ENCODE measurements at places on chromosomes 3 and 15.

DNA sequence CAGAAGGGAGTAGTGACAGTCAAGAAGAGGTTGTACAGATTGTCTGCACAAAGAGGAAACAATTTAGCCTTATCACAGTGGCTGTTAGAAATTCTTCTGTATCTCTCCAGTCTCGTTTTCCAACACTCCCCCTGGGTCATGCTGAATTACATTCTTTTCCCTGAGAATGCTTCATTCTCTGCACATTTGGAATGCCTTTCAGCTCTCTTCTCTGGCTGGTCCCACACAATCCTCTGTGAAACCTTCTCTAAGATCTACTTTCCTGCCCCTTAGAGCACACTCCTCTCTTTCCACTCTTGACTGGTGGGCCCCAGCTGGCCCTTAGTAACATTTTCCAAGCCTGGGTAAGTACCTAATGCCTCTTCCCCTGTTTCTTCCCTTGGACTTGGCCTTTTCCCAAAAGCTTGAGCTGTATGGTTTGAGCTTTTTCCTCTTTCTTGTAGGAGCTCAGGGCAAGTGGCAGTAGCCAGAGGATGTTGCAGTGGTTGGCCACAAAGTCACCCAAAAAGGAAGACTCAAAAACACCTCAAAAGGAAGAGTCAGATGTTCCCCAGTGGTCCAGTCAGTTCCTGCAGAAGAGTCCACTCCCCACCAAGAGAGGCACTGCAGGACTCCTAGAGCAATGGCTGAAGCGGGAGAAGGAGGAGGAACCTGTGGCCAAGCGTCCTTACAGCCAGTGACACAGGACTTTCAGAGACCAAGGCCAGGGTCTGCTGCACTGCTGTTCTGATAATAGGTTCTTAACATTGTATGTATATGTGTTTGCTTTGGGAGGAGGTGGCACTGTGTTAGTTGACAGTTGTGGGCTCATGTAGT, 25.7 kb downstream of the HMCES start:
- no peak for DNase-seq

- DNase-seq = no peak
Measured at GRCh38 chr3:62501289-62501668, 127.9 kb upstream of the FEZF2 start.

GRCh38 chr3:184016169-184016570, 1.5 kb downstream of the ABCC5 start:
- no peak for DNase-seq

DNA sequence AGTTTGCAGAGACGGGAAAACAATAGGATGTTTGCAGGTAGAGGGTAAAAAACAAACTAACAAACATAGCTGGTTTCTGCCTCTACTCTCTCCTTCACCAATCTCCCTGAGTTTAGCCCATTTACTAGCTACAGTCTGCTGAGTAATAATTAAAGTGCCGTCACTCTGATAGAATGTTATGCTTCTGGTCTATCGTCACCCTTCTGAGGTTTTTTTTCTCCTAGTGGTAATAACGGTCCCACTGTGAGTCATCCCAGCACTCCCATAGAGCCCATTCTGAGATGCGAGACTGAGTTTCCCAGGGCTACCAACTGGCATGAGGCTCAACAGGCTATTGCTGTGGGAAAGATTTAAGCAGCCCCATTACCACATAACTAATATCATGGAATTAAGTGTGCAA, 56.4 kb downstream of the PLAAT1 start:
- DNase-seq = no peak

DNA sequence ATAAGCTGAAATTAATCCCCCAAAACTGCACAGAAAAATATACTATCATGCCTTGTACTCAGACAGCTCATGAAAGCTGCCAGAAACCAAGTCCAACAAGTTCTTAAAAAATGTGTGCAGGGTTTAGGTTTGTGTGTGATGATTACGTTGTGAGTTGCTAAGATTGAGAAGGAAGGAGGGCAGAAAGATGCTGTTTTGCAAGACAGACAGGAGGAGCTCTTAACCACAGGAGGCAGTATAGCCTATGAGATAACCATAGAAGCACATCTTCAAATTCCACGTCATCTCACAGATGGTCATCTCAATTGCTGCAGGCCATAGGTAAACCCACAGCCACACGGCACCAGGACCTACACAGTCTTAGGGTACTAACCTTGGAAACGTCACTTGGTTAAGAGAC, 191.9 kb downstream of the STT3B start:
- no peak for DNase-seq

GRCh38 chr15:68656438-68656739, 77.6 kb downstream of the CORO2B start:
- DNase-seq = no peak

DNA sequence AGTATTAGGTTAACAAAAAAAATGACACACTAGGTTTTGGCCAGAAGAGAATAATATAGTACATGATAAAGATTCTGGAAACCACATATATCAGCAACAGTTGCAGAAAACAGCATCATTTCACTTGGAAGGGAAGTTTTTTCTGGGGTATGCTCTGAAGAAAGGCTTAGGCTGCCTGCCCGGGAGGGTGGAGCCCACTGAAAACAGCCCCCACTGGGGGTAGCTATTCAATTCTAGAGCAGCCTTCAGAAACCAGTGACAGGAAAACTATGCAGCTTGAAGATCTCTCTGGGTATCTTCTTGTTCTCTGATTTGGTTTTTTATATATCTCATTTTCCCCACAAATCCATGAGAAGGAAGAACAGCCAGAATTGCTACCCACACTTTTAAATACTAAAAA, 43.2 kb downstream of the ZMAT3 start:
- DNase-seq = no peak

DNA sequence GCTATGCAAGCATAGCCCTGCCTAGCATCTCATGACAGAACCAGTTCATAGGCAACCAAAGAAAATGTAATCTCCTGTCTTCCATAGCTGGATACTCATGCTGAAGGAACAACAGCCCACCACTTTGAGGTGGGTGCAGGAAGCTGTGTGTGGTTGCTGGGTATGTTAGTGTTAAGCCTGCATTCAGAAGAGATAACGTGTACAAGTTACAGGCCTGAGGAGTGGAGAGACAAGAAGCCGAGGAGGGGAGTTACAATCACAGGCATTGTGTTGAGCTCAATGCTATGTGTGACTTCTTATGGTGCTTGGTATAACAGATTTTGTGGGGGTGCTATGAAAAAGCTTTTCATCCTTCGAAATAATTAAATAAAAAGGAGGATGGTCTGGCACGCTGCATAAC, 42.8 kb upstream of the SECISBP2L start:
- peak; percentile 4 for DNase-seq

GRCh38 chr3:115090712-115091111, 56.4 kb downstream of the ZBTB20 start:
- no peak for DNase-seq

- DNase-seq = no peak
Measured at GRCh38 chr3:62559831-62560445, 186.6 kb upstream of the FEZF2 start.

DNA sequence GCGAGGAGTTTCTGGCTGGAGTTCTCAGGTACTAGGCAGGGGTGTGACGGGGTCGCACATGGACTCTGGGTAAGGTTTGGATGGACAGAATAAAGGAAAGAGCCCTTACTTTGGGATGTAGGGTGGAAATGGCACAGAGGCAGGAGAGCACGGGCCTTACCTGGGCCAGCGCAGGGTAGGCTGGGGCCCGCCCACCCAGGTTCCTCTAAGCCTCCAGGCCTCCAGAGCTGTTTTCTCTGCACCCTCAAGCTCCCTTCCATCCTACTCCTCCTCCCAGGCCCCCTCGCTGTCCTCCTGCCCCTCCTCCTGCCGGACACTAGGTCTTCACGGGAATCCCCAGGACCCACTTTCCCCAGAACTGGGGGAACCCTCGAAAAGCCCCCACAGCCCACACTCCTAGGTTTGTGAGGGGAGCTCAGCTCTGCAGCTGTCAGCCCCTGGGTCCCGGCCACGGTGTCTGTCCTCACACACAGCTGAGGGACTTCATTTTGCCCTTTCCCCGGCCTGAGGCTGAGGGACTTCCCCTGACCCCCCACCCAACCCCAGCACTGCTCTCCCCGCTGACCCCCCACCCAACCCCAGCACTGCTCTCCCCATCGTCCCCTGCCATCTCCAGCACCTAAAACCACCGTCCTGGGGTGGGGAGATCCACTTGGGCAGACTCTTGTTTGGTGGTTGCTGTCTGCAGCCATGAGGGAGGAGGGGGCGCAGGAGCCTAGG, 53.0 kb upstream of the PCSK6 start:
- no peak for DNase-seq

DNA sequence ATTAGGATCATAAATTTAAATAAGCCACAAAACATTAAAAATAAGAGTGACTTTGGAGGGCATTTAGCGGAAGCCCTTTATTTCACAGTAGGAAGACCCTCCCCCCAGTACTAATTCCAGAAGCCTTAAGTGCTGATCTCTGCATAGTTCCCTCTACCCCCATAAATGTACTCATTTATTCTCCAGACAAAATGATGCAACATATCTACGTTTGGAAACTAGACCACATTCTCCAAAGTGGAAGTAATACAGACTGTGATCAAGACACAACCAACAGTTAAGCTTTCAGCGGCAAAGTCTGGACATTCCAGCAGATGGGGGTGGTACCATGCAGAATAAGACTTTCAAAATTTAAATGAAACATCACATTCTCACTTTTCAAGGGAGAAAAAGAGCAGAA, 44.8 kb upstream of the RPS17 start:
- DNase-seq = no peak

DNA sequence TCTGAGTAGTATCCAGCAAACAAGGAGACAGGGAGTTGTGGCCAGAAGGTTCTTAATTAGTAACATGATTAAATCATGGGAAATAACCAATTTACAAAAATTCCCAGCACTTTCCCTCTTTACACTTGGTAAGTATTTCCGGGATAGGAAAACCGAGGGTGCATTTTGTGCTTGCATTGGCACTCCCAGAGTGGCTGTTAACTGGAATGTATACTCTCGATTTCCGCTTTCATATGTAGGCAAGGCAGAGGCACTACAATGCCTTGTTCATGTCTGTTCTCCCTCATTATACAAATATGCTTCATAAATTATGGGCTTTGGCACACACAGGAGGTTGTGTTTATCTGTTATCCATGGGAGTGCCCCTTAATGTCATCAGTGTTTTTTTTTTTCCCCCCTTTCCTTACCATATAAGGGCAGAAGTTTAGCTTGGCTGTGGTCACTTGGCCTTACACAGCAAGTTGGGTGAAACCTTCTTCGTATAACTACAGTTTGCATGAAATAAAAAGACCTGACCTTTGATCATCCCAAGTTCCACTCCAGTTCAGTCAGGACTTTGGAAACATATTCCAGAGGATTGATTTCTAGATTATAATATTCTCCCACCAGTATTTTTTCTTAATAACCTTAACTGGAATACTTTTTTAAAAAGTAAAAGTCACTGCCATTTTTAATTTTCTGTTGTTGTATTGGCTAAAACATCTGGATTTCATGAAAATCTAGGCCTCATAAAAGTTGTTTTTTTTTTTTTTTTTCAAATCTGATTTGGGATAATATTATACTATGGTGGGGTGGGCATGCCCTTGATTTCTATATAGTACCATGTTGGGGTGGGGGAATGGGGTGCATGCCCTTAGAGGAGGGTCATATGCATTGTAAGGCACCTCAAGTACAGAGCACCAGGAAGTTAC, 8.9 kb downstream of the TPM1 start:
- DNase-seq = no peak

DNA sequence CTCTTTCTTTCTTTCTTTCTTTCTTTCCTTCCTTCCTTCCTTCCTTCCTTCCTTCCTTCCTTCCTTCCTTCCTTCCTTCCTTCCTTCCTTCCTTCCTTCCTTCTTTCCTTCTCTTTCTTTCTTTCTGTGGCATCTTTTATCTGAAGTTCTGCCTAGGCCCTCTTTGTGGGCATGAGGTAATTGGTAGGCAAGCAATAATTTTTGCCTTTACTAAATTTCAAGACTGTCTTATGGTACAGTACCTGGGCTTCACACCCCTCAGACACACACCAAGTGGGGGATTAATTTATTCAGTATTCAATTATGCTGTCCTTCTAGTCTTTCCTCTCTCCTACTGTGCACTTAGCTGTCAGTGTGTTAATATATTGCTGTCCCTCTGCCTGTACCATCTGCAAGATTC, 155.5 kb downstream of the OXSM start:
- no peak for DNase-seq

GRCh38 chr15:56939257-56939656, 20.8 kb downstream of the TCF12 start:
- DNase-seq = no peak

- DNase-seq = no peak
Measured at GRCh38 chr3:108088697-108089096, 2.1 kb downstream of the CD47 start.

DNA sequence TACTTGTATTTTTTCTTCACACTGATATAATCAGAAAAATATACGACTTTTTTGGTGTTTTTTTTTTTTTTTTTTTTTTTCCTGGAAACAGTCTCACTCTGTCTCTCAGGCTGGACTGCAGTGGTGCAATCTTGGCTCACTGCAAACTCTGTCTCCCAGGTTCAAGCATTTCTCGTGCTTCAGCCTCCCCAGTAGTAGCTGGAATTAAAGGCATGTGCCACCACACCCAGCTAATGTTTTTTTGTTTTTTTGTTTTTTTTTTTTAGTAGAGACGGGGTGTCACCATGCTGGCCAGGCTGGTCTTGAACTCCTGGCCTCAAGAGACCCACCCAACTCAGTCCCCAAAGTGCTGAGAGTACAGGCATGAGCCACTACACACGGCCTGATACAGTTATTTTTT, 20.8 kb upstream of the DNAAF4 start:
- no peak for DNase-seq

GRCh38 chr15:43126356-43126755, 7.0 kb upstream of the TMEM62 start:
- DNase-seq = no peak

GRCh38 chr3:181712553-181713279, 991 bp downstream of the SOX2 start:
- DNase-seq = no peak
